ENCODE measurements at places on chromosomes 1 and 21.

DNA sequence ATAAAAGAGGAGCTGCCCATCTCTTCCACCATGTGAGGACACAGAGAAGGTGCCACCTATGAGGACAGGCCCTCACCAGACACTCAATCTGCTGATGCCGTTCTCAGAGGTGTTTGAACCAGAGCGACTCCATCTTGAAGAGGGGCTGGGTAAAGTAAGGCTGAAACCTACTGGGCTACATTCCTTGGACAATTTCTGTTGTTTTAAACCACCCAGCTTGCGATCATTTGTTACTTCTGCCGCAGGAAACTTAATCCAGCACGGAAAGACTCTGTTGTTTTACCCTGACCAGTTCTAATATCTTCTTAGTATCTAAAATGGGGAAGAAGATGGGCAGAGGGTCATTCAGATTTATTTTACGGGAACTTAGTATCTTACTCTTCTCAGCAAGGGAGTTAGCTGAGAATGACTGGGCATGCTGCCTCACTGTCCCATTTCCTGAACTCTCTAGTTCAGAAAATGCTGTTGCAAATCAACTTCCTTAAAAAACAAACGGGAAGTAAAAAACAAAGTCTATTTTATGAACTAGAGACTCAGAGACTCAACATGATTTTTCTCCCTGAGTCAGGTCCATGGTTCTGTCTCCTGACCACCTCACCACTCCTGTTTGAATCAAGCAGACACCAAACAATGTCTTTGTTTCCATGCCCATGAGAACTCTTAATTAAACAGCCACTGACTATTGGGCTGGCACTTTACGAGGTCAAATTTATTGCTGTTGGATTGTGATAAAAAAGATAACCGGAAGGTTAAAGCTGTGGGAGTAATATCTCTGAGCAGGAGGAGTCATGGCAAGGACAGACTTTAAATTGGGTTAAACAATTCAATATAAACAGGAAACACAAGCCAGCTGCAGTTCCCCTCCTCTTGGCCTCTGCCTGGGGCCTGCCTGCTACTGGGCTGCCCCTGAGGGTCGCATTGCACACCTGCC lies 23.8 kb upstream of the IFNAR1 start:
- DNase-seq = no peak

DNA sequence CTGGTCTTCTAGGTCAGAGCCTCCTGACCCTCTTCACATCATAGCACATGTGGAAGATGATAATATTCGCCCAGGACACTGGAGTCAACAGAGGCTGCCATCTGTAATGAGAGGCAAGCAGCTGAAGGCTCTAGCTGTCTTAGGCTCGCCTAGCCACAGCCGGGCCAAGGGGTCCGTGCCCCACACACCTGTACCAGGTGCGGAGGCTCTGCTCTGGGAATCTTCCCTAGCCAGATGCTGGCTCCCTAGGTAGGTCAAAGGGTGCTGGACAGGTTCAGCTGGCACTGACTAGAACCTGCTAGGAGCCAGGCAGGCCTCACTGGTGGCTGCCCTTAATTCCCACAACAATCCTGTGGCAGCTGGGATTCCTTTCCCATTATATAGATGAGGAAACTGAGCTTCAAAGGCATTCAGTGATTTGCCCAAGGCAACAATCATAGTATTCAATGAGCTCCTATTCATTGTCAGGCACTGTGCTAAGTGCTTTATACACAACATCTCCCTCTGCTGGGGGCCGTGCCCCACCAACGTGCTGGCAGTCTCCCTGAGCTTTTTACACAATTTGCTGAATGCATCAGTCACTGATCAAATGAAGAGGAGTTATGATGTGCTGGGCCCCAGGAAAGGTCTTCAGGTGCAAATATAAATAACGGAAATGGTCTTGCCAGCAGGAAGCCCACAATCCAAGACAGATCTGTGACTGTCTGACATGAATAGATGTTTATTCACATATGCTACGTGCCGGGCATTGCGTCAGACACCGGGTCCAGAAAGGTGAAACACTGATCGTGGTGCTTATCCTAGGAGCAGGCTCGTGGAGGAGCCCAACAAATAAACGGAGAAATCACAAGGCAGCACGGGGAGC lies 58.0 kb downstream of the DDX20 start:
- DNase-seq = no peak

DNA sequence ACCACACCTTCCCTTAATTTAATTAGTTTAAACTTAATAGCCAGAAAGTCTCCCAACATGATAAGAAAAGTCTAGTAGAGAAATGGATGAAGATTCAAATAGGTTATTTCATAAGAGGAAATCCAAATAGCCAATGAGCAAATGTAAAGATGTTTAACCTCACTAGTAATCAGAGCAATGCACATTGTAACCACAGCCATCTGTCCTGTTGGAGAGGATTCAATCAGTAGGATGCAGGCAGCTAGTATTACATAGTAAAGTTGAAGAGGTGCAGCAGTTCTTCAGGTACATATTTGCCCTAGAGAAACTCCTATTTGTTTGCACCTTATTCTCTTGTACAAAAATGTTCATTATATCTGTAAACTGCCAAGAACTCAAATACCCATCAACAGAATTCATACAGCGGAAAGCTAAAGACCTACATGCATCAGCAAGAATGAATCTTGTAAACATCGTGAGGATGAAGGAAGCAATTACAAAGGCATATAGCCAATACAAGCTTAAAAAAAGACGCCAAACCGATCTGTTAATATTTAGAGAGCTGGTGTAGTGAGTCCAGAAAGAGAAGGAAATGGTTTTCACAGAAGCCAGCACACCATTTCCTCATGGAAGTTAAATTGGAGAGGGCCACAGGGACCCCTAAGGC lies 27.9 kb downstream of the DIP2A start:
- DNase-seq = no peak

- DNase-seq = no peak
Observed at GRCh38 chr1:14945132-14946010, 208.2 kb upstream of the TMEM51 start.

- no peak for DNase-seq
Observed at GRCh38 chr1:175073061-175073460, 5.4 kb downstream of the TNN start.

DNA sequence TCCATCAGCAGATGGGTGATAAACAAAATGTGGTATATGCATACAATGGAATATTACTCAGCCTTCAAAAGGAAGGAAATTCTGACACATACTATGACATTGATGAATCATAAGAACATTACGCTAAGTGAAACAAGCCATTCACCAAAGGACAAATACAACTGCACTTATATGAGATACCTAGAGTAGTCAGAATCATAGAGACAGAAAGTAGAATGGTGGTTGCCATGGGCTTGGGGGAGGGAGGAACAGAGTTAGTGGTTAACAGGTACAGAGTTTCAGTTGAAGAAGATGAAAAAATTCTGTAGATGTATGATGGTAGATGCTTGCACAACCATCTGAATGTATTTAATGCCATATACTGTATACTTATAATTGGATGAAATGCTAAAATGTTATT lies 39.1 kb upstream of the KCNK2 start:
- DNase-seq = no peak

GRCh38 chr1:21156019-21156418 lies 20.7 kb downstream of the EIF4G3 start:
- DNase-seq = no peak

GRCh38 chr21:27219068-27219467 lies 252.2 kb upstream of the ADAMTS5 start:
- no peak for DNase-seq

DNA sequence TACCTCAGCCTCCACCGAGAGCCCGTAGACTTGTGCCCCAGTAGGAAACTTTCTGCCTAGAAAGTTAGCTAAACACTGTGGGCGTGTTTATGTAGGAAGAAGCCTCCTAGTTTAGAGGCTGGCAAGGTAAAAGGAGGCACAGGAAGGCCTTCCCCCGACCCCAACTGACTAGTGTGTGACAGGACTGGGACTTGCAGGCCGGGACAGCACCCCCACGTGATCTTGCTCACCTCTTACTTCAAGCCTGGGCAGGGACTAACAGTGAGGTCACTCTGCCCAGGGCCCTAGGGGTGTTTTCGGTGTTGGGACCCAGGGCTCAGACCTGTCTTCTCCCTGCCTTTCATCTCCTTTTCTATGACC lies 392 bp upstream of the TAGLN2 start:
- DNase-seq = peak; percentile 72

- no peak for DNase-seq
Observed at GRCh38 chr1:64427879-64428278, 42.0 kb upstream of the CACHD1 start.

DNA sequence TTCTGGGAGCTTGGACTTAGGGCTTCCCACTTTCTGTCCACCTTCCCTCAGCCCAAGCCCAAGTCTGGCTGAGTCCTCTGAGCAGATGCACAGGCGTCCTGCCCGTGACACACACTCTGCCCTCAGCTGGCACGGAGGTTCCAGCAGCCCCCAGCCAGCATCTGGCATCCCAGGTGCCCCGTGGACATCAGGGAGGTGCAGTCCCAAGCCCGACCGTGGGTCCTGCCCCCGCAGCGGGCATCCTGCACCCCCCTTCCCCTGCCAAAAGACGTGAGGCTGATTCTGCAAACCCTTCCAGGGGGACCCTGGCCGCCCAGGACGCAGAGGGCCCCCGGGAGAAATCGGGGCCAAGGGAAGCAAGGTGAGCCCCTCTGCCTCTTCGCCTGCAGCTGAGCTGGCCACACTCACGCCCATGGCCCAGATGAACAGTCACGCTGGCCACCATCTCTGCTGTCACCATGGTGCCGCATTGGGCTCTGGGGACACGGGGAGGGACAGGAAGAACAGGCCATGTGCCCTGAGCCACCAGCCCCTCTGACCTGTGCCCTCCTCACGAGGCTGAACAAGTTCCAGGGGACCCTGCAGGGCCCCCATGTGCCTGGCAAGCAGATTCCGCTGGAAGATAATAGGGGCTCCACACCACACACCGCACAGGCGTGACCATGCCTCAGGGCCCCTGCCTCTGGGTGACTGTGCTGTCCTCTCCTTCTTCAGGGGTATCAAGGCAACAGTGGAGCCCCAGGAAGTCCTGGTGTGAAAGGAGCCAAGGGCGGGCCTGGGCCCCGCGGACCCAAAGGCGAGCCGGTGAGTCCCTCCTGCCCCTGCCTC lies 20.6 kb downstream of the COL6A2 start:
- no peak for DNase-seq

- DNase-seq = no peak
Observed at GRCh38 chr1:43925846-43926245, 7.8 kb upstream of the ARTN start.

GRCh38 chr1:202067188-202067974 lies 55.3 kb upstream of the GPR37L1 start:
- DNase-seq = no peak

DNA sequence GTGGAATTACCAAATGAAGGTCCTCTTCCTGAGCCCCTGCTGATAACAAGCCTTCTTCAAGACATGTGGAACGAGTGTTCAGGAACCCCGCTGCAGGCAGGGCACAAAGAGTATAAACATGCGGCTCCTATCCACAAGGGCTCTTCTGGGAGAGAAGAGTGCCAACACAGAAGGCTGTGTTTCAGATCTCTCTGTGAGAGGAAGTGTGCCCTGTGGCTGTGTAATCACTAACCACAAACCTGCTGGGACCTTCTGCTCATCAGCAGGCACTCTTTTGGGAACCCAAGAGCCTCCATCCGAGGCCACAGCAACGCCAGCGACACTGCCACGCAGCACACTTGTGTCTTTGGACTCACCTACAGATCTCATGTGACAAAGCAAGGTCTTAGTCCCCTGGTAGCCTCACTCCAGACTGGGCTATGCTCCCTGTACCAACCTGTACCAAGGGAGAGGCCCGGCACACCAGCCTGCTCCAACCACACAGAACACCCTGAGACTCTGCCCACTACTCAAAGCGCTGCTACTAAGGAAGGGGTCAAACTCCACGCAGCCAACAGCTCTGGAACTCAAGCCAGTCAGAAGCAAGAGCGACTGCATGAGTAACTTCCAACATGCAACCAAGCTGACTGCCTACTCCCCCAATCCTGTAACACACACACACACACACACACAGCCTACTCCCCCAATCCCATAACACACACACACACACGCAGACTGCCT lies 7.8 kb downstream of the PTTG1IP start:
- no peak for DNase-seq

DNA sequence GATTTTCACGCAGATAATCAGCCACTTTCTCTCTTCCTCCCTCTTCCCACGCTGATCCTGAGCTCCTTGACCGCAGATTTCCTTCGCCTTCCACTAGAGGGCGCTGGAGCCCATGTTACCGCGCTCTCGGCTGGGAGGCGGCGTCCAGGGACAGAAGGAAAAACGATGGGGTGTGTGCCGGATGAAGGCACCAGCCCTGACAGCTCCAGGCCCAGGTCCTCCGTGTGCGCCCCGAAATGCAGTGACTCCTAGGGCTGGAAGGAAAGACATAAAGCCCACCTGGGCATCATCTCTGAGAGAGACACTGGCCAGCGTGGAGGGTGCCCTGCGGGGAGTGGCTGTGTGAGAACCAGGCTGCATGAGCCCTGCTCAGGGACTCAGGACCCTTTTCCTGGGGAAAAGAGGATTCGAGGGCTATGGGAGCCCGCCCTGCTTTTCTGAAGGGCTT lies 44.9 kb upstream of the CYP2J2 start:
- peak; percentile 73 for DNase-seq

DNA sequence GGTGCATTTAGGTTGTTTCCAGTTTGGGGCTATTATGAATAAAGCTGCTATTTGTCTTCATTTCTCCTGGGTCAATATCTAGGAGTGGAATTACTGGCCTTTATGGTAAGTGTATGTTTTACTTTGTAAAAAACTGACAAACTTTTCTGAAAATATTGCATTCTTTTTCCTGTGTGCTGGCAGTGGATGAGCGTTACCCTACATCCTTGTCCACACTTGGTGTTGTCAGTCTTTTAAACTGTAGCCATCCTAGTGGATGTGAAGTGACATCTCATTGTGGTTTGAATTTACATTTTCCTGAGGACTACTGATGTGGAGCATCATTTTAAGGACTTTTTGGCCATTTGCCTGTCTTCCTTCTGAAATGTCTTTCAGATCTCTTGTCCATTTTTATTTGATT lies 35.9 kb downstream of the TRPM2 start:
- no peak for DNase-seq

- DNase-seq = no peak
Observed at GRCh38 chr1:147665521-147665920, 4.8 kb downstream of the ACP6 start.

DNA sequence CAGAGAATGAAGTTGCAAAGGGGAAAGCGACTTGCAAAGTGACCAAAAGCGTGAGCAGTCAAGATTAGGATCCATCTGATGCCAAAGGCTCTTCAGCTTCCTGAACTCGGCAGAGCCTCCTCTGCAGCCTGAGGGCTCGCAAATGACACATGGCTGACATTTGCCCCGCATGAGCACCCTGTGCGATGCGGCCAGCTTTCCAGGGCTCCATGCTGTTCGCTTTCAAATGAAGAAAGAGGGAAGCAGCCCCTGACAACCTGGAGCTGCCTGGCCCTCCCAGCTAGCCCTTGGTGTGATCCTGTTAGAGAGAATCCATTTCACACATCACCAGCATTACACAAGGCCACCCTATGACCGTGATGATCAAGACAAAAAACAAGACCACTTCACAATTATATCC lies 20.2 kb upstream of the FAM131C start:
- no peak for DNase-seq

- DNase-seq = peak; percentile 49
Observed at GRCh38 chr1:27626031-27626935, 8.7 kb downstream of the FGR start.

GRCh38 chr1:112937495-112937894 lies 18.5 kb downstream of the SLC16A1 start:
- DNase-seq = no peak

- DNase-seq = no peak
Observed at GRCh38 chr1:107451715-107452114, 310.9 kb downstream of the NTNG1 start.

All from GM20000 (cell line).